ENCODE measurements at places on chromosomes 7 and 10.

DNA sequence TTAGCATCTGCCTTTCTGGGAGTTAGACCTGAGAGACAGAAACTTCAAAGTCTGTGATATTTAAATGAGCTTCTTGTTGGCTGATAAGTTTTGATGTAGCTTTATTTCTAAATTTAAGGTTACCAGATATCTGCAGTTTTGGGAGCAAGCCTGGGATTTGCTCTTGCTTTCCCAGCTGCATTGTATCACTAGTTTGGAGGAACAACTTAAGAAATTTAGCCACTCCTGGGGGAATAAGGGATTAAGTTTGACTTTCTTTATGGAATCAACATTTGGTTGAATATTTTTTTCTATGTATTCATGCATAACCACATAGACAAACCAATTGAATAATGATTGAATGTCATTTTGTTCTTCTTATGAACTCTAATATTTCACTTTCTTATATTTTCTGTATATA, 178.6 kb downstream of the POLR1F start:
- no peak for DNase-seq

DNA sequence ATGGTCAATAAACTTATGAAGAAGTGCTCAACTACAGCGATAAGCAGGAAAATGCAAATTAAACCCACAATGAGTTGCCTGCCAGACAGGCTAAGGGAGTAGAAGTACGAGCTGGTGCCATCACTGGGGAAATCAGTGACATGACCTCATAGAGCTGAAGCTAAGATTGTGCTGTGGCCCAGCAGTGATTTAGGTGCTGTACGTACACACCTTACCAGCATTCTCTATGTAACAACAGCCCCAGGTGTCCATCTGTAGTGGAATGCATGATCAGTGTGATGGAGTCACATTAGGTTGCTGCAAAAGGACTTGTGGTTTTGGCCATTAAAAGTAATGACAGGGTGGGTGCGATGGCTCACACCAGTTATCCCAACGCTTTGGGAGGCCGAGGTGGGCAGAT, 5.7 kb upstream of the TECPR1 start:
- no peak for DNase-seq

- no peak for DNase-seq
These were observed 259.9 kb downstream of the CACNA2D1 start for GRCh38 chr7:82183634-82184033.

GRCh38 chr7:97422046-97422445, 304.5 kb downstream of the SDHAF3 start:
- DNase-seq = no peak

DNA sequence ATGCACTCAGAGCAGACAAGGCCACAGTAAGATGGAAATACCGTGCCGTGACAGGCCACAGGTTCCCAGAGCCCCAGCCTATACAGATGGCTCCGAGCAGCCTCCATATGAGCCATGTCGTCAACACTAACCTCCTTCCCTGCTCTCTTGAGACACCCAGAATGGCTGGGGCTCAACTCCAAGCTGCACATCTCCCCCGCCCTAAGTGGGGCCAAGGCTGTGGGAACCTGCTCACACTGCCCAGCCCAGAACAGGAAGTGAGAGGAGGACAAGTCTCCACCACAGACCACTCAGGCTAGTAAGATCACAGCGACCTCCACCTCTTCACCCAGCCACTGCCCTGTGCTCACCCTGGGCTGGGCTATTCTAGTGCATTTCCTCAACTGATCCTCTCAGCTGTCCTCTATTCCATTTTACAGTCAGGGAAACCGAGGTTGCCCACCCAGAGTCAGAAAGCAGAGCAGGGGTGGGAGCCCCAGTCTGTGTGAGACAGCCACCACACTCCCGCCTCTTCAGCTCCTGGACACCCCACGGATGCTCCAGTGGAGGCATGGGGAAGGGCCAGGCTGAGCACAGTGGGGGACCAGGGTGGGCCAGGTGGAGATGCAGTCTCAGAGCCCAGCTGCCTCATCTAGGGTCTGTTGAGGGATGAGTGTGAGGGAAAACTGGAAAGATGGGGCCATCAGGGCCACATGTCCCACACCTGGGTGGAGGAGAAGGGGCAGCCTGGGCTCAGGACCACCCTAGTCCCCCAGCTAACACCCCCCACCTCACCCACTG, 11.6 kb downstream of the GRID1 start:
- no peak for DNase-seq

DNA sequence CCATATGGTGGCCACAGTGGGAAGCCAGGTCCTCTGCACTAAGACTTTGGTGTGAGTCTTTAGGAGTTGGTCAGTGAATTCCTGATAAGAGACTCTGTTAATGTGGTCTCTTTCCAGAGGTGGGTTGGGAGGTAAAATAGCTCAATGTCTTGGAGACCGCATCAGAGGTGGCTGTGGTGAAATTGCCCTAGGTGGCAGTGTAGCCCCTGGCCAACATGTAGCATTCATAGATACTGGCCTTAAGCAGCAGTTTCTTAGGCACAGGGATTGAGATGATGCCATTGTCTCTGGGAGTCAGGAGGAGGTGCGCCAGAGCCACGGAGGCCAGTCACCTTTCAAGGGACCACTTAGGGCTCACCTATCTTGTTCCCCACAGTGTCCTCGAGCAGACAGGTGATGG, 202.8 kb downstream of the CREB5 start:
- no peak for DNase-seq

DNA sequence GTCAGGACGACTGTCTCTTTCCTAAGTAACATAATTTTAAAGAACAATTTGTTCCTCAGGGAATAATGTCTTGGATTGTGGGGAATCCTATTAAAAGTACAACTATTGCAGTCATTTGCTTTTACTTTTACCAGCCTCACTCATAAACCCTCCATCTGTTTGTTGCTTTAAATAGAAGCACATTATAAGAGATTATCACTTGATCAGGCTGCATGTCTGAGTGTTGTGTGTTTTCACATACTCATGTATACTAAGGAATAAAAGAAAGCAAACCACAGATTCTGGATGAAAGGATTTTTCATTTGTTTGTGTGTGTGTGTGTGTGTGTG, 1077.8 kb downstream of the KCNMA1 start:
- no peak for DNase-seq

- peak; percentile 33 for DNase-seq
These were observed 739 bp downstream of the CASP7 start for GRCh38 chr10:113680190-113681111.

DNA sequence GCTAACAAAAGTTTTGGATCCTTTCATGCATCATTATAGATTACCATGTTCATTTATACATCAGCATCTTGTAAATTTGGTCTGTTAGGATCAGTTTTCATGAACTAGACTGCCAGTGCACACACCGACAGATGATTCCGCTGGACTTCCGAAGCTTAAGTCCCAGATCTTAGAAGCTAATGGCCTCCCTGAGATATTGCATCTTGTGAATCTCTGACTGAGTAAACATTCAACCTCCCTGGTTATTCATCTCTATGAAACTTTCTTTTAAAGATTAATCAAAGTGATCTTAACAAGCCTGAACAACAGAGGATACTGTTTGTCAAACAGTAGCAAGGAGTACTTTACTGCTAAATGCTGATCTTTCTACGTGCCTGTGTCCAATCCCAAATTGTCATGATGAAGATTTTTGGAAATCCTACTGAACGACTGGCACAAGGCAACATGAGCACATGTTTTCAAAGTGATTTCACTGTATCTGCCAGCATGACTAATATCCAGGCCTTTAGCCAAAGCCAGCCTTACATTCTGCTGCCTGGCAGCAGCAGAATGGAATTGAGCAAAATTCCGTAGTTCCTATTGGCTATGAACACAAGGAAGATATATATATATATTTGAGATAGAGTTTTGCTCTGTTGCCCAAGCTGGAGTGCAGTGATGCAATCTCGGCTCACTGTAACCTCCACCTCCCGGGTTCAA, 91.3 kb upstream of the ANK3 start:
- DNase-seq = no peak

DNA sequence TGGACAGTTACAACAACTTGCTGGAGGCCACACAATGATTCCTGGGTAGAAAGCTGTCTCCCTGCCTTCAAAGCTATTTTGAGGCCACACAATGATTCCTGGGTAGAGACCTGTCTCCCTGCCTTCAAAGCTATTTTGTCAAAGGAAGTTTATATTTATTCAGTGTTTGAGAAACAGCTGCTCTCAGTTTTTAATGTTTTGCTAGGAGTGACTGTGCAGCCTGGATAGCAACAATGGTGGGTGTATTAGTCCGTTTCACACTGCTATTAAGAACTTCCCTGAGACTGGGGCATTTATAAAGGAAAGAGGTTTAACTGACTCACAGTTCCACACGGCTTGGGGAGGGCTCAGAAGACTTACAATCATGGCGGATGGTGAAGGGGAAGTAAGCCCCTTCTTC, 3.9 kb upstream of the SGPL1 start:
- DNase-seq = no peak

DNA sequence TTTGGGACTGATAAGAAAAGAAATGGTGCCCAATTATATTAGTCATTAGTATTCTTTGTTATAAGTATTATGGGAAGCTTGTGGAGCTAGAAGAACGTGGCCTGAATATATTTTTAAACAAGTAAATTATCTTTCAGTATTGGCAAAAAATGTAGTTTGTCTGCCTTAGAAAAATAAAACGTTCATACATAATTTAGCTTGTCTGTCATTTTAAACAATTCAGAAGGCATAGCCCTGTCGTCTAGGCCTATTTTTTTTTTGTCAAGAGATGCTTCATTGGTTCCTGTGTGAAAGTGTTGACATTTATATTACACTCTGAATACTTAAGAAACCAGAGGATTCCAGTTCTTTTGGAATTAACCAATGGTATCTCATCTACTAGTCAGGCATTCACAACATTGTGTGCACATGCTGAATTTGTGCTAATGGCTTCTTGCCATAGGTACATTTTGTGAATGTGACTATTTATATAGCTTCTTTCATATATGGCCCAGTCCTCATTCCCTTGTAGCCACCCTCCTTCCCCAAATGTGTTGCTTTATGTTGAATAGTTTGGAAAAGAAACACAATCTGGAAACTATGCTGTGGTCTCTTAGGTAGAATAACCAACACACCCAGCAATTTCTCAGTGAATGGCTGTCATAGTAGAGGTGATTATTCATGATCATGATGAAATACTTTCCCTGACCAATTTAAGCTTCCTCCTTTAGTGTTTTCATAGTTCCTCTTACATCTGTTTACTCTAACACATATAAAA, 435.8 kb downstream of the EXOC4 start:
- DNase-seq = no peak

- DNase-seq = no peak
These were observed 19.8 kb downstream of the CFAP70 start for GRCh38 chr10:73338801-73339368.

Data from WERI-Rb-1 (cell line).